Astrocyte (in vitro differentiated cells and primary cell): ENCODE measurements at places on chromosomes 5 and 9. TPM values are rescaled to one million over a fixed set of nuclear protein-coding genes. Genes with fewer than 3 reads are reported as not detected.
A peak's percentile ranks its signal among the peaks of the same experiment; 100 is the strongest.

DNA sequence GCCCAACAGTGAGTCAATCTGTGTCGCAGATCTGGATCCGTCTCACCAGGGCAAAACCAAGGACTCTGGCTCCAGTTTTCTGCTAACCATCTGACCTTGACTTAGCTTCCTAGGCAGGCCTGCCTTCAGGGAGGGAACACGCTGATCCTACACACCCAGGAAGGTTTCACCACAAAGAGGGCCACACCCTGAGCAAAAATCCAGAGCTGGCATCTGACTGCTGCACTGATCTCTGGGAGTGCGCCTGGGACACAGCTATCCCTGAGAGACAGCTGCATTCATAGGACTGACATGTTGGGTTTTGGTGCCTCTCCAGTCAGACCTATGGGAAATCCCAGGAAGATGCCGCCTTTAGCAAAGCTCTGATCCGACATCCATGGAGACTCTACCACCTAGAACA lies 47.5 kb downstream of the CDK5RAP2 start:
- DNase-seq: peak; percentile 38

TCF7 gene
- total RNA-seq: 2.6 TPM in 2 replicates

GRCh38 chr9:69472101-69472620 lies 147.1 kb downstream of the ENTREP1 start:
- DNase-seq: no peak

- DNase-seq: peak; percentile 66
Measured at GRCh38 chr5:73405691-73406090, 42.9 kb downstream of the FOXD1 start.

GRCh38 chr9:135447126-135447525 lies 32.5 kb upstream of the PPP1R26 start:
- no peak for DNase-seq

DNA sequence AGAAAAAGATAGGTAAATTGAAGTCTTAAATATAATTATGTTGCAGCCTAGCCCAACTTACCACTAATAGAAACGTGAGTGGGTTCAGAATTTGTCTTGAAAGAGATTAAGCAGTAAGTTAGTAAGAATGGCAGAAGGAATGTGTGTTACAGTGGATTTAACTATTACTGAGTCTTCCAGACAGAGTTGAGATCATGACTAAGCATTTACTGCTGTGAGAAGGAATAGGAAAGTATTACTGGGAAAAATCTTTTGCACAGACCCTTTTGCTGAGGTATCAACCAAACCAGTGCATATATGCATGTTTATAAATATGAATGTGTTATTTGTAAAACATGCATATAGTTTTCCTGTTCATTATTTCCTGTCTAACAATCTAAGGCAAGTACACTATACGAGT lies 112.8 kb upstream of the EFNA5 start:
- DNase-seq: peak; percentile 61

DNA sequence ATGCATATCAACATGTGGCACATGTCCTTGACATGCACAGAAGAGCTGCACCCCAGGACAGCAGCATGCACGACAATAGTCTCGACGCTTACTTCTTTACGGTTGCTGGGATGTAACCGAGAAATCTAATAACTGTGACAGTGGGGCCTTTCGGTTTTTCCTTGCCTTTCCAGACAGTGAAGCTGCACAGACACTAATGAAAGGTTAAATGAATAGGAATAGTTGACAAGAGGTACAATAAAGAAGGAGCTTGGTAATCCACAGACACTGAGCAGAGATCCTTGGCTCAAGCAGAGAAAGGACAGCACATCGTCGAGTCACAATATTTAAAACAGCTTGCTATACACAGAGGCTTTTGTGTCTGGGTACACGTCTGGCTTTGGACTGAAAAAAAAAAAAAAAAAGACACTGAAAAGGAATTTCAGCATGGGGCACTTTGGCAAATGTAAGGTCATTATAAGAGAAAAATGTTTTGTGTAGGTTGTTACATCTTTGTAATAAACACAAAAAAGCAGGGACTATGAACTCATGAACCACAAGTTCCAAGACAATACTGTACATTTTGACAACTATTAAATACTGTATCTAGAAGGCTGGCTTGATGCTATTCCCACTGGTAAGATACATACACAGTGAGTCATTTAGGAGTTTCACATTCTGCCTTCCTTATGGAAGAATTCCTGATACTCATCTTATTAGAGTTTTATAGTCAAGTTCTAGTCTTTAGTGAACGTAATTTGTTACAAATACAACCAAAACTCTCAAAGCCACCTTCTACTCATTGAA lies 5.6 kb downstream of the BNC2 start:
- peak; percentile 77 for DNase-seq

- peak; percentile 86 for DNase-seq
Measured at GRCh38 chr5:76999451-76999850, 30.8 kb upstream of the AGGF1 start.

DNA sequence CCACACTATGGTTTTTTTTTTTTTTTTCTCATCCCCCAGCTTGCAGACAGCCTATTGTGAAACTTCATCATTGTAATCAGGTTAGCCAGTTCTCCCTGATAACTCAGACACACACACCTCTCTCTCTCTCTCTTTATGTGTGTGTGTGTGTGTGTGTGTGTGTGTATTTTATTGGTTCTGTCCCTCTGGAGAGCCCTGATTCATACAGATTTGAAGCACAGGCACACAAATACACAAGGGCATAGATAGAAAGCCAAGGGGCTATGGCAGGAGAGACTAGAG lies 20.6 kb upstream of the VCAN start:
- no peak for DNase-seq

PLAC8L1 gene
- total RNA-seq: 2.0 and 2.7 TPM in 2 replicates

GABRP gene
- total RNA-seq: 0.45 TPM in 1 of 2 replicates, not detected in the other

DNA sequence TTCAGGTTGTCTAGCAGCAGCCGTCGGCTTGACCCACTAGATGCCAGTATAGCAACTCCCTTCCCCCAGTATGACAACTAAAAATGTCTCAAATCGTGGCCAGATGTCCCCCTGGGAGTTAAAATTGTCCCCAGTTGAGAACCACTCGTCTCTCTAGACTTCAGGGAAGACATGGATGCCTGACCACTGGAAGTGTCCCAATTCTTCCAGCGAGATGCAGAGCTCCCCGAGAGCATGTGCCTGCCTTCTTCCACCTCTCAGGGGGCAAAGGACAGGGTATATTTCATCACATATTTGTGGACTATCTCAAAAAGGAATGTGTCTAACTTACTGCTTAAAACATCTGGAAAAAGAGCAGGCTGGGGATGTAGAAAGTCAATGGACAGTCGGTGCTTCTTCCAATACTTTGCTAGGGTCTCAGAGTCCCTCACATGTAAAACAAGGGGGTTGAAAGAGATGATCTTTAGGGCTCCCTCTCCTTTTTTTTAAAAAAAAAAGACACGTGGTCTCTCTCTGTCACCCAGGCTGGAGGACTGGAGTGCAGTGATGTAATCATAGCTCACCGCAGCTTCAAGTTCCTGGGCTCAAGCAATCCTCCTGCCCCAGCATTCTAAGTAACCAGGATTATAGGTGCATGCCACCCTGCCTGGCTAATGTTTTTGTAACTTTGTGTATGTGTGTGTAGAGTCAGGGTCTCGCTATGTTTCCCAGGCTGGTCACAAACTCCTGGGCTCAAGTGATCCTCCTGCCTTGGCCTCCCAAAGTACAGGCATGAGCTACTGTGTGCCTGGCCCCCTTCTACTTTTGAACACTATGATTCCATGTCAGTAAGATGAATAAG lies 190.6 kb downstream of the DAB2IP start:
- peak; percentile 48 for DNase-seq

NMUR2 gene
- not detected in 2 replicates for total RNA-seq

DNA sequence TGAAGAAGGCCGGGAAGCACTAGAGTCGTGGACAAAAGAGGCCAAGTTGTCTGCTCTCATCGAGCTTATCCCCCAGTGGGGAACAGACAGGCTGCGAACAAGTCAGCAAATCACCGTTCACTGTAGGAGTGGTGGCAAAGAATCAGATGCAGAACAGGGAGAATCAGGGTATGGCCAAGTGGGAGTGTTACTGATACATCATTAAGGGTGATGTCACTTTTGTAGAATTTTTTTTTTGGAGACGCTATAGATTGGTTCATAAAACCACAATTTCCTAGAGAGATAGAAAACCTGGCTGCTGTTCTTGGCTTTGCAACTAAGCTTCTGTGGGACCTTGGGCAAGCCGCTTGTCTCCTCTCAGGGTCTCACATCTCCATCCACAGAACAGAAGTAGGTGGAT lies 21.3 kb downstream of the SPRY4 start:
- DNase-seq: peak; percentile 56

- DNase-seq: peak; percentile 56
Measured at GRCh38 chr9:13967011-13967410, 346.9 kb downstream of the NFIB start.

ZNF883 gene
- total RNA-seq: 1.3 and 1.9 TPM in 2 replicates

SLC1A1 gene
- 6.4 and 6.7 TPM in 2 replicates for total RNA-seq
